ENCODE measurements at places on chromosomes 13 and 19.

DNA sequence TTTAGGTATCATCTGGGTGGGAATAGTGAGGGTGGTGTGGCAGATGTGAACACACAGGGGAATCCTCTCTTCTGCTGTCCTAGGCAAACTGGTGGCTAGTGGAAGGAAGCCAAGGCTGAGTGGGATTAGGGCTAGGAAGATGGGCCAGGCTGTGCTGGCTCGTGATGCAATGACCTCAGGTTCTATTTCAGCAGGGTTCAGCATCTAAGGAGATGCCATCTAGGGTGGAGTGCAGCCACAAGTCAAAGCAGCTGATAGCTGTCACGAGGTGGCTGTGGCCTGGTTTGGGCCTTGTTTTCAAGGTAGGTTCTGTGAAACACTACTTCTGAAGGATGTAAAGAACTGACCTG lies 21.6 kb downstream of the ARL11 start:
- DNase-seq = no peak

DNA sequence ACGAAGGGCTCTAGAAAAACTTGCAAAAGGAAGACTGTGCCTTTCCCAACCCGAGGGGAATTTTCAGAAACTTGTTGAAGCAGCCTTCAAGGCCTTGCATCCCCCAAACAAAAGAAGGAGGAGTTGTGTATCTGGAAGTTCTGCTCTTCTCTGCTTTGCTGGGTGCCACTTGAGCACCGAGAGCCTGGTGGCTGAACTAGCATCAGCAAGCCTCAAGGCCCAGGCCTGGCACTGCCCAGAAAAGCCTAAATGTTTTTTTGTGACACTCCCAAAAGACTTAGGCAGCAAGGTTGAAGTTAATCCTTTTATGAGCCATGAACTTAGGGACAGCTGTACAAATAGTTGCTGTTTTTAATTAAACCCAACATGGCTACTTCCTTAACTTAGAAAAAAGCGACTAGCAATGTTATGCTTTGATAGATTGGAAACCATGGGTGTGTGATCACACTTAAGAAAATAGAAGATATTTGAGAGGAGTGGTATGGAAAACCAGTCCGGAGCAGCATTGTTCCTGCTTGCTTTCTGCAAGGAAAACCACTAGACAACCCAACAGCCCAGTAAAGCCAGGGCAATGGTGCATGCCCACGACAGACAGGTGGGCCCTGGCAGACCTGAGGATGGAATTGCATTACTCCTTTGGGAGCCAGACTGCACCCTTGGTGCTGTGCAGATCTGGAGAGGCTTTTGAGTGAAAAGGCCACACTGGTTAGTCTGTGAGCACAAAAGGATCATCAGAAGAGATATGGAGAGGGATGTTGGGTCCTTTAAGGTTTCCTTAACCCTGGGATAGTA lies 788 bp upstream of the DLEU7 start:
- DNase-seq = no peak

GRCh38 chr19:15048885-15049541 lies at the start of gene CASP14:
CASP14 (plus strand) TSS chr19:15049480; CDS start chr19:15052252, 2,772 bp downstream.
- no peak for DNase-seq

DNA sequence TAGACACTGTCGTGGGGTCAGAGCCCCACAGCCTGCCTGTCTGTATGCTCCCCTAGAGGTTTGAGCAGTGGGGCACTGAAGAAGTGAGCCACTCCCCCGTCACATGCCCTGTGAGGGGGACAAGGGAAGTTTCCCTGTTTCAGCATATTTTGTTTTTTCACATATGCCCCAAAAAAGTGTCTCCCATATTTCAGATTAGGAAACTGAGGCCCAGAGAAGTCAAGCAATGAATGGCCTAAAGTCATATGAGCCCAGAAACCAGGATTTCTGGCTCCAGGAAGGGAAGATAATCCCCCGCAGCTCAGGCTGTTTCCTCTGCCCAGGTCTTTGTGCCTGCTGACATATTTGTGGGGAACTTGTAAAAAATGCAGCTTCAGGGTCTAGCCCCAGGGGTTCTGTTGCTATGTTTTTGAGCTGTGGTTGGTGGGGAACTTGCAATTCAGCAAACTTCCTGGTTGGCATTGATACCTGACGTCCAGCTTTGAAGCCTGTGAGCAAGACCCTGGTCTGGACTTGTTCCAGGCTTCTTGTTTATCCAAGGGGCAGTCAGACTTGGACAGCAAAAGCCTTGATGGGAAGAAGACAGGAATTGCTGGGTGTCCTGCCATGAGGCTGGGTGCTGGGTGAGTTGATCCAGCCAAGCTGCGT lies 9.5 kb downstream of the RASL11A start:
- DNase-seq = no peak

GRCh38 chr19:51319649-51320279 lies 8.3 kb downstream of the IGLON5 start:
- DNase-seq = no peak

DNA sequence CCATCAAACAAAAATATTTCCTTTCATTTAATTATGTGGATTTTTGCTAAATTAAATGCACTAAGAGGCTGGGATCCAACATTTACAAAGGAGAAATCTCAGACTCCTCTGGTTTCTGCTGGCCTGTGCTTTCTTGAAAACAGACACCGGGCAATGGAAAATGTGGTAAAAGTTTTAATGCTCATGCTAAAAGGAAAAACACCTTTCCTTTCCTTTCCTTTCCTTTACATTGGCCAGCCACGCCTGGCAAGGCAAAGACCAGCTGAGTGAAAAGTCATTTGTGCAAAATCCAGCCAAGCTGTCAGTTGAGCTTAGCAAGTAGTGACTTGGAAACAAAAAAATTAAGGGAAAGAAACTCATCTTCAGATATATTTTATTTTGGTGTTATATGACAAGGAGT lies 240.3 kb downstream of the LACC1 start:
- DNase-seq = no peak

DNA sequence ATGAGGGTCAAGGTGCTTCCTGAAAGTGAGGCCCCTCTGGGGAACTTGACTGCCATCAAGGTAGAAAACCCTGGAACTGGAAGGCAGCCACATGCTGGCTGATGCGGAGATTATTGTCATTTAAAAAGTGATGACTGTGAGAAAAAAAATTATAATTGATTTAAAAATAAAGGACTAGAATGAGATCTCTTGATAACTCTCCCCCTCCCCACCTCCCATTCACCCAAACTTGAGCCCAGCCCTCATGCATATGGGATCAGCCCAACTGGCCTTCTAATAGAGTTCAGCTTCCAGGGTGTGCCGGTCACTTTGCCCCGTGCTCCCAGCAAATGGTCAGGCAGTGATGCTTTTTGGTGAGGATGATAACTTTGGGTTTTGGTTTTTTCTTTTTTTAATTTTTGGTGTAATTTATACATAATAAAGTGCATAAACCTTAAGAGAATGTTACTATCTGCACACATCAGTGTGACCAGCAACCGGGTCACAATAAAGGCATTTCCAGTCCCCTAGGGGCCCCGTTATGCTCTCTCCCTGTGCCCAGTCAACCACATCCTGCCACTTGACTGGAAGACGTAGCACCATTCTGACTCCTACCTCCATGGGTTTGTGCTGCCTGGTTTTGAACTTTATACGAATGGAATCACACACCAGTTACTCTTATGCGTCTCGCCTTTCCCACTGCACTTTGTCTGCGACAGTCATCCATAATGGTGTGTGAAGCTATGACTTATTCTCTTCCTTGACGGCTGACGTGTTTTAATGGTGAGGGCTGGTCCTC lies 187.9 kb downstream of the USP12 start:
- no peak for DNase-seq

DNA sequence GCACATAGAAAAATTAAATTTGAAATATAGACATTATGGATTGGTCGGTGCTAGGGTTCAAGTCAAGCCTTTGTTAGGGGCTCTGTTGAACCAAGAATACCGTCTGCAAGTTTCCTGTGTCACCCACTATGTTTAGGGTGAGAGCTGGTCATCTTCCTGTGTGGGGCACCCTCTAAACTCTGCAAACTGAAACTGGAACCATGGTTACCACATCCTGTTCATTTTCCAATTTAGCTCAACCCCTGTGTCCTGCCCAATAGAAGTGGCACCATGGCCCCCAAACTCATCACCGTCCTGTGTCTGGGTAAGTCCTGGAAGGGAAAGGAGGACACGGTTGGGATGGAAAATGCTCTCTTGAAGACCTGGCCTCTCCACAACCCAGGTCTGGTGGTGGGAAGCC lies 29.9 kb downstream of the LAIR2 start:
- DNase-seq = no peak

- peak; percentile 6 for DNase-seq
Observed at GRCh38 chr19:2987797-2988196, 10.4 kb downstream of the TLE6 start.

DNA sequence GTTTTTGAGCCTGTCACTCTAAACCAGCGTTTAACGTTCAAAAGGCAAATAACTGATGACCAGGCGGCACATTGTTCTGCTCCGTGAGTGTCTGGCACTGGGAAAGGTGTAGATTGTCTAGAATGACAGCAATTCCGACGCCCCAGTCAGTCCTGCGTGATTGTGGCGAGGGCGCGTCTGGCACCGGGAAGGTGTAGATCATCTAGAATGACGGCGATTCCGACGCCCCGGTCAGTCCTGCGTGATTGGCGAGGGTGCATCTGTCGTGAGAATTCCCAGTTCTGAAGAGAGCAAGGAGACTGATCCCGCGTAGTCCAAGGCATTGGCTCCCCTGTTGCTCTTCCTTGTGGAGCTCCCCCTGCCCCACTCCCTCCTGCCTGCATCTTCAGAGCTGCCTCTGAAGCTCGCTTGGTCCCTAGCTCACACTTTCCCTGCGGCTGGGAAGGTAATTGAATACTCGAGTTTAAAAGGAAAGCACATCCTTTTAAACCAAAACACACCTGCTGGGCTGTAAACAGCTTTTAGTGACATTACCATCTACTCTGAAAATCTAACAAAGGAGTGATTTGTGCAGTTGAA lies 26.1 kb upstream of the NDUFS7 start:
- DNase-seq = no peak

DNA sequence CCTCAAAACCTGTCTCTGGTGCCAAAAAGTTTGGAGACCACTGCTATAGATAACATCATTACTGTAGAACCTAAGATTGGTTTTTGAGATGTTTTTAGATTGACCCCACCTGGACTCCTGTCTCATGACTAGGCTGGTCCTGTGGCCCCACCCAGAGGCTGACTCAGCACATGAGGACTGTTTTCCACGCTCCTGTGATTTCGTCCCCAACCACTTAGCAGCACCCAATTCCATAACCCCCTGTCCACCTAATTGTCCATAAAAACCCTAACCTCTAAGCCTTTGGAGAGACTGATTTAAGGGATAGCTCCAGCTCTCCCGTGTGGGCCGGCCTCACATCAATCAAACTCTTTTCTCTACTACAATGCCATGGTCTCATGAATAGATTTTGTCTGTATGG lies 25.6 kb upstream of the GAS6 start:
- no peak for DNase-seq

DNA sequence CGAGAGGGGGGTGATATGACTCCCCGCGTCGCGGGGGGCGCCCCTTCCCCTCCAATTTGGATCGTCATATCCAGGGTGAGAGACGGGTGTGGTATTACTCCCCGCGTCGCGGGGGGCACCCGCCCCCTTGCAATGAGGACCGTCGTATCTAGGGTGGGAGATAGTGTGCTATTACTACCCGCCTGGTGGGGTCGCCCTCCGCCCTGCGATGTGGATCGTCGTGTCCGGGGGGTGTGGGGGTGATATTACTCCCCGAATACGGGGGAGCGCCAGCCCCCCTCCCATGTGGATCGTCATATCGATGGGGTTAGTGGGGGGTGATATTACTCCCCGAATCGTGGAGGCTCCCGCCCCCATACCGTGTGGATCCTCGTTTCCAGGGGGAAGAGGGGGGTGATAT lies 29.2 kb upstream of the RGCC start:
- DNase-seq = peak; percentile 51

- DNase-seq = no peak
Observed at GRCh38 chr13:41019578-41020347, 647 bp upstream of the ELF1 start.

- DNase-seq = peak; percentile 55
Observed at GRCh38 chr19:48716562-48717291, 2.8 kb downstream of the MAMSTR start.

DNA sequence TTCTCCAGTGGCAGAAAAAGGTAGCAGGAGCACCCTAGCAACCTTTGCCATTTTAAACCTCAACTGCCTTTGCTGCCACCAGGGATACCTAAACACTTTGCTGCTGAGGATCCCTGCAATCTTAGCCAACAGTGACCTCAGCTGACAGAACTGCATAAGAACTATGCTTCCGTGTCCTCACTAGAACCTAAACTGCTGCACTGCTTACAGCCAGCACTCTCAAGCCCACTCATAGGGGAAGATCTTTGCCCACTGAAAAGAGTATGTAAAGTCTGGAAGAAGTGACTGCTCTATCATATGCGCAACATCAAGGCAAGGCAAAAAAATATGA lies 270.0 kb upstream of the PCDH20 start:
- DNase-seq = no peak

- no peak for DNase-seq
Observed at GRCh38 chr13:45695198-45695730, 6.9 kb upstream of the CBY2 start.

DNA sequence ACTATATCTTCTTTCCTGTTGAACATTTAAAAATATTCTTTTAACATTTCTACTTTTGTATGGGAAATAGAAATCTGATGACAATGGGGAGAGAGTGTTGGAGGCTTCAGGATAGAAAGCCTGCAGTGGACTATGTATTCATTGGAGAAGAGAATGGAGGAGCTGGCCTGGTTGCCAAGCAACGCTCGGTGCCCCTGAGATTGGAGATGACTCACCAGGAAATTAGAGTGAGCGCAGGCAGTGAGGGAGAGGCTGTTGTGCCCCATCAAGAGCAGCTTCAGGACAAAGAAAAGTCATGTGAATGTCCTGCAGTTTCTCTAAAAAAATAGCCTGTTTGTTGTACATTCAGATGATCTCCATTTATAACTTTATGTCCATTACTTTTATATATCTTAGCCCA lies 48.7 kb upstream of the ZNF835 start:
- DNase-seq = no peak

DNA sequence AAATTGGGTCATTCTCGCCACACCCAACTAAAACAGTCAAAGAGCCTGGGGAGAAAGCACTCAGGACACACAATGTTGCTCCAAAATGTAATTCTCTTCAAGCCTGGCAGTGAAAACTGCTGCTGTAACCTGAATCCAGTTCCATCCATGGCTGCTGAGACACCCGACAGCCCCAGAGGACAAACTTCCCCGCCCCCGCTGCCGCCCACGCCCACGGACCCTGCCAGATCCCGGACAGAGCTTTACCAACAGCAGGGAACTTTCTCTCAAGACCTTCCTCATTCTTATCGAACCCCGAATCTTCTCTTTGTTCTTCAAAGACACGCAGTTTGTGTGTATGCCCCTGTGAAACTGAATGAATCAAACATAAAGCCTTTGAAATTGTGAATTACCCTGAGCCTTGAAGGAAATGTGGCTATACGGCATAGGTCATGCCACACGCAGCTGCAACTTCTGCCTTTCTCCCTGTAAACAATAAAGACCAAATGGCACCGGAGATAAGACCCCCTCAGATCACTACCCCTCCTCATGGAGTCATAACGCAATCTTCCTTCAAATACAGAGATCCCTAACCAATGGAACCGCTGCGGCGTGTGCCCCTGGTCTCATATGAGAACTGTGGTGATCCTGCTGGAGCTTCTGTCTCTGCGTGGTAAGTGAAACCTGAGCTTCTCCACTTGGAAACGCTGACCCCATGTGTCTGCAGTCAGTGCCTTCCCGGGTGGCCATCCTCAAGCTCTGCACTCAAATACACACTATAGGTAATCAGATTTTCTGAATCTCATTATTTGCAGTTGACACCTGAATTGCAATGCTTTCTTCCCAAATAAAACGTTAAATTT lies 4.8 kb upstream of the LAMP1 start:
- DNase-seq = peak; percentile 60

GRCh38 chr13:45541806-45542205 lies 73.7 kb downstream of the ERICH6B start:
- no peak for DNase-seq
